ENCODE measurements at places on chromosomes 1 and 21.
A peak's percentile ranks its signal among the peaks of the same experiment; 100 is the strongest.

GRCh38 chr1:199747984-199748383, 279.5 kb upstream of the NR5A2 start:
- DNase-seq: peak; percentile 12

DNA sequence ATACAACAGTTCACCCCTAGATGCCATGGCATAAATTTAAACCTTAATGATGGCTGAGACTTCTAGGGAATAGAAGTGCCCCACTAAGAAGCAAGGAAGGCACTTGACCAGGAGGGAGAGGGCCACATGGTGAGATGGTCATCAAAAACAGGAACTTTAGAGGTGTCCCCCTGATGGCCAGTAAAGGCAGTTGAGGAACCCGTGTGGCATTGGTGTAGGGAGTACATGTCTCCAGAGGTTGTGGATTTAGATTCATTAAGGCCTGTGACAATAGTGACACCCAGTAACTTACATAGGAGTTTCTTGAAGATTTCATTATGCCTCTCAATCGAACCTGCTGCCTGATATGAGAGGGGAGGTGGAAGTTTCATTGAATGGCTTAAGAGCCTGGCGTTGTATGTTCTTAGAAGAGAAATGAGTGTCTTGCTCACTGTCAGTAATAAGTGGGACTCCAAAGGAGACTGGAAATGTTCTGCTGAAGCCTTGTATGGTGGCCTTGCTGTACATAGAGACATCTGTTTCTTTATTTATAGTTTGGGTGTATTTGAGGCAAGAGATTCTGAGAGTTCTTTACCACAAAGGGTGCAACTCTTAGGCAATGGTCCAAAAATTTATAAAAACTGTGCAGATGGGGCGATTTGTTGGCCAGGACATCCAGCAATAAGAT, 27.9 kb downstream of the EDARADD start:
- no peak for DNase-seq

GRCh38 chr1:87042111-87042811, 127.8 kb downstream of the HS2ST1 start:
- no peak for DNase-seq

DNA sequence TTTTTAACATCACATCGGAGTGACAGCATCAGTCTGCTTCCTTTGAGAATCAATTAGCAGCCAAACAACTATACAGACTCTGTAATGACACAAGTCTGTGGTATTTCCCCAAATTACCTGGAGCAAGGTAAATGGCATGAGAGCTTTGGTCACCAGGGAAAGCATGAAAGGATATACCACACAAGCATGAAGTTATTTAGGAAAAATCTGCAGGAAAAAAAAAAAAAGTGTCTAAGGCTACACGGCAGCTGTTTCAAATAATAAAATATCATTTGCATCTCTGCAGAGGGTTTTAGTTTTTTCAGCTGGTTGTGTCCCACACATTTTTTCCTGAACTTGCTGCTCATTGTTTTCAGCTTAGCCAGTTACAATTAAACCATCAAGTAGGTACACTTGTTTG, 234.7 kb downstream of the TTLL7 start:
- DNase-seq: no peak

Data from gastrocnemius medialis (tissue), 4 donors.